Small intestine (tissue), 16 donors: ENCODE measurements at places on chromosomes 6 and 20.

- no peak for DNase-seq
Measured at GRCh38 chr6:168724669-168725570, 283.9 kb downstream of the SMOC2 start.

DNA sequence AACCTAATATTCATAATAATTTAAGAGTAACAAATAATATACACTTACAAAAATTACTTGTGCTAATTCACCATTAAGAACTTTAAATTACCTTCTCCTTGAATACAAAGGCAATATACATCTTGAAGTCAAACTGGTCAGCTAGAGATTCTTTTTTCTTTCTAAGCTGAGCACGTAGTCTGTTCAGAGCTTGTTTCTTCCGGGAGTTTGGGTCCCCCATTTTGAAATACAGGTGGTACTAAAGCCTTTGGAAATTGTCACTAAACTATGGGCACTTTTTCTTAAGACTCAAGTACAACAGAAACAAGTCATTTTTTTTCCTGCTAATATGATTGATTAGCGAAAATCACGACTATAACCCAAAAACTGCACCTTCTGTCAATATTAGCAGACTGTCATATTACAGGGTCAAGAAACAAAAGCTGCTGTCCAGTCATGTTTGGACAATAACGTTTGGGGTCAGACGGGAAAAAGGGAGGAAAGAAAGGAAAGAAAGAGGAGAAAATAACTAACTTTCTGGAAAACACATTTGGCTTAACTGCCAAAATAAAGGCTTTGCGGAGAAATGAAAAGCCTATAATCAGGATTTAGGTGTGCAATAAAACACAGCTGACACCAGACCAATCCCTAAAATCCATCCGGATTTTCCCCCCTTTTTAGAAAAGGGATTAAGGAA lies 367 bp downstream of the C6orf62 start:
- DNase-seq = peak; percentile 35

GRCh38 chr20:22815603-22816315 lies 219.4 kb upstream of the SSTR4 start:
- no peak for DNase-seq

DNA sequence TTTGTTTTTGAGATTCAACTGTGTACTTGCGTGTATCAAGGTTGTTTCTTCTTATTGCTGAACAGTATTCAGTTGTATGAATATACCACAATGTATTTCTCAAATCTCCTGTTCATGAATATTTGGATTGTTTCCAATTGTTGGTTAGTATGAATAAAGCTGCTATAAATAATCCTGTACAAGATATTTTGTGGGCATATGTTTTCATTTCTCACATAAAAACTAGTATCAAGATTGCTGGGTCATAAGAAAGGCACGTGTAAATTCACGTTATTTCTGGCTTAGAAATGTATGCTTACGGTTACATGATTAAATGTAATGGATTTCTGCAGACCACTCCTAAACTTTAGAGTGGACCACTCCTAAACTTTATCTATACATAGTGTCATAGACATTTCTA lies 96.6 kb downstream of the BTBD3 start:
- DNase-seq = no peak

GRCh38 chr6:110158479-110158878 lies 21.0 kb downstream of the WASF1 start:
- DNase-seq = no peak

DNA sequence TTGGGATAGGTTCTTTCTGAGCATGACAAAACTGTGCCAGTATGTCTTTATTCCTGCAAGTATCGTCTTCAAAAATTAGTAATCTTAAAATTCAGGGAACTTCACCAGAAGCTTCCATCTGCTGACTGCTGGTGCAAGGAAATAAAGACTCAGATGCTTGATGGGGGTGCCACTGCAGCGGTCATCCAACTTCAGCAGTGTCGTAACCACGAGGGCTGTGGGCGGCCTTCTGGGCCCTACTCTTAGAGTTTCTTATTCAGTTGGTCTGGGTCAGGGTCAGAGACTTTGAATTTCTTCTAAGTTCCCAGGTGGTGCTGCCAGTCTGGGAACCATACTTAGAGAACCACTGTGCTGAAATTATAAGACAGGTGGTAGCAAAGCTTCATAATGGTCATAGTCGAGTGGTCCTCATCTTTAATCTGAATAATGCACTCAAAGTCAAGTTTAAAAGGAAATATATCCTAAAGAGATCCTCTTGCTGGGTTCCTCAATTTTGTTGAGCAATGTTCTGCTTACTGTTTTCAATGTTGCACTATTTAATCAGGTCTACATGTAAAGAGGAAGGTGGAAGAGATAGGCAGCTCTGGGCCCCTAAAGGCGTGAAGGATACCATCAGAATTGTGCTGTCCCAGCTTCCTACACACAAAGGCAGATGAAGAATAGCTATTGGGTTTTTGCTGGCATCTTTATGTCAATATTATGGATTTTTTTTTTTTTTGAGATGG lies 165.4 kb upstream of the GMDS start:
- no peak for DNase-seq

DNA sequence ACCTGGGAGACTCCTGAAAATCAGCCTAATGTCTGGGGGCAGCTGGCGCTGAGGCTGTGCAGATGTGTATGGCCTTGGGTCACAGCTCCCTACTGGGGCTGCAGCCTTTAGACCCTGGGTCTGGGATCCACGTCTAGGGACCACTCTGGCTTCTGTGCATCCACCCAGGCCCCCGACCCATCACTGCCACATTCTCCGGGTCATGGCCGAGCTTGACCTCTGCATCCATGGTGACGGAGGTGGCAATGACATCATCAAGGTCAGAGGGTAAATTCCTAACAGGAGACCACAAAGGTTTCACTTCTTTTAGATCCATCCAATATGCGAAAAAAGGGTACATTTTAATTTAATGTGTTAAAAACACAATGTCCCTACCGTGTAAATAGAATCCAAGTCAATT lies 14.5 kb upstream of the PCMTD2 start:
- DNase-seq = no peak

- peak; percentile 24 for DNase-seq
Measured at GRCh38 chr20:51462566-51463276, 79.8 kb downstream of the NFATC2 start.

- no peak for DNase-seq
Measured at GRCh38 chr6:167528976-167529375, 204.1 kb downstream of the TTLL2 start.

- DNase-seq = peak; percentile 65
Measured at GRCh38 chr6:106053484-106054205, 32.5 kb upstream of the PRDM1 start.

- peak; percentile 7 for DNase-seq
Measured at GRCh38 chr6:153092082-153093013, 38.7 kb downstream of the RGS17 start.

GRCh38 chr6:84546427-84546914 lies 217.9 kb downstream of the TBX18 start:
- no peak for DNase-seq

GRCh38 chr20:54431156-54431944 lies 44.0 kb upstream of the DOK5 start:
- no peak for DNase-seq

- no peak for DNase-seq
Measured at GRCh38 chr6:157689875-157690274, 133.2 kb upstream of the SNX9 start.

DNA sequence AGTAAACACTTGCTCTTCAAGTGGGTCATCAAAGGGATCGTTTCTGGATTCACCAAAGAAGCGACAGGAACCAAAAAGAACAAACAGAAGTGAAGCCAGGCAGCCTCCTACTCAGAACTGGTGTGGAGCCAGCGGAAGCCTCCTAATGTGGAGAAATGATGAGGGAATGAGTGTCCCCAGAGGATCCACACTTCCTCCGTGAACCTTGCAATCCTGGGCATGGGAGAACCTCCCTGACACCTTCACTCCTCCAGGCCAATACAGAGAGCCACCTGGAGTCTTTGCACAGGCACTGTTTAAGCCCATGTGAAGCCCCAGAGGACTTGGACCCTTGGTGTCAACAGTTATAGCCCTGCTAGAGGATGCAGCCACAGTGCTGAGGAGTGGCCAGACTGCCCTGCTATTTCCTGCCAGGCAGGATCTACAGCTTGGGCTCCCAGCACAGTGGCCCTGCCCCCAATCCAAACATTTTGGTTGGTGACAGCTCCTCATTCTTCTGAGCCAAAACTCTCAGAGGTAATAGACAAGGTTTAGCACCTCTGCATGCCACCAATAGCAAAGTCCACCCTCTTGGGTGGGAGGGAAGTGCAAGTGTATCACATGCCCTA lies 23.2 kb upstream of the SERINC1 start:
- no peak for DNase-seq

DNA sequence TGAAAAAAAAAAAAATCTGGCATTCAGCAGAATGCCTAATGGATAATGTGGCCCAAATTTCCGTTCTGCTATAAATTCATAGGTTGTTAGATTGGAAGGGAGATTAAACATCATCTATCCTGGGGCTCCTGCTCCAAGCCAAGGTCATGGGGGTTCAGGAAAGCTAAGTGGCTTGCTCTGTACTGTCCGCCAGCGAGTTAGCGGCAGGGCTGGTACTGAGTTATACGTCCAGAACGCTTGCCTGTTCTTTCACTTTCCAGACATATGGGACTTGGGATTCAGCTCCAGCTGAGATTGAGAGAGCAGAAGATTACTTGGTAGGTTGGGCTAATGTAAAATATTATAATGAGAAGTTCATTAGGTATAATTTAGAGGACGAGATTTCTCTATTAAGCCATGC lies 858 bp downstream of the RWDD1 start:
- DNase-seq = peak; percentile 69

- no peak for DNase-seq
Measured at GRCh38 chr6:43733471-43734293, 36.3 kb upstream of the VEGFA start.

GRCh38 chr6:126140015-126140414 lies 153.7 kb downstream of the TRMT11 start:
- DNase-seq = no peak

- peak; percentile 71 for DNase-seq
Measured at GRCh38 chr20:62476056-62476838, 452 bp upstream of the GATA5 start.

DNA sequence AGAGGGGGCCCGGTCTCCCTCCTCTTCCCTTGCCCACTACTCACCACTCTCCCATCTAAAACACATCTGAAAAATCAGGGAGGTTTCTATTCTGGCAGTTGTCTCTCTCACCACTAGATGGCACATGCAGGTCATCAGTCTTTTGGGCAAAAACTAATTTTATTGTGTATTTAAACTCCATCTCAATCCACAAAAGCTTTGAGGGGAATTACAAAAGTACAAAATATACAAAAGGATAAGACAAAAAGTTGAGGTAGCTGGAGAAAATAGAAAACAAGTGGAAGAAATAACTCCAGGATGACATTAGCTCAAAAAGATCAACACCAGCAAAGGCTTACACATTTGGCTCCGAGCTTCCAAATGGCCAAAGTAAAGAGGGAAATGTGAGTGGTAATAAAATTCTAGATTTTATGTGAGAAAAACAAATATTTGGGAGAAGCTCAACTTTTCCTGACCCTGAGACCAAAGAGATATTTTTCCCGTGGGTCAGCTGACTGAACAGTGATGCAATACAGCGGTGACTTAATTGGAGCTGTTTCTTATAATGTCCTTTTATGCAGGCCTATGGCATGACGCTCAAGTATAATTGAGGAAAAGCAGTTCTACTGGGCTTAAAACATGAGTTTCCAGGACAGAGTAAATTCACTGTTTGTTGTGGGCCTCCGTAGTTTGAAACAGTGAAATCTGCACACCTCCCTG lies 79.8 kb upstream of the CHD6 start:
- peak; percentile 24 for DNase-seq

DNA sequence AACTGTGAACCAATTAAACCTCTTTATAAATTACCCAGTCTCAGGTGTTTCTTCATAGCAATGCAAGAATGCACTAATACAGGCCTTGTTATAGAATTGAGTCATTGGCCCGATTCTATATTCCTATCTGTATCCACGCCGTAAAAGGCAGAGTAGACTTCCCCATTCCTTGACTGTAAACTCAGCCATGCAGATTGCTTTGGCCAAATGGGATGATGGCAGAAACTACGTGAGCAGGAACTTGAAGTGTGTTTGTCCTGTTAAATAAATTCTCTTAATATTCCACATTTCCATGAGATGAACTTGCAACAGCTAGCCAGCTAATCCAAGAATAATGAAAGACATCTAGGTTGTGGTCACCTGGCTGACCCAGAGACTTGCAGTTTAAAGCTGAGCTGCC lies 3.9 kb upstream of the SAYSD1 start:
- no peak for DNase-seq

GRCh38 chr6:147195510-147195909 lies 8.7 kb upstream of the STXBP5 start:
- no peak for DNase-seq

DNA sequence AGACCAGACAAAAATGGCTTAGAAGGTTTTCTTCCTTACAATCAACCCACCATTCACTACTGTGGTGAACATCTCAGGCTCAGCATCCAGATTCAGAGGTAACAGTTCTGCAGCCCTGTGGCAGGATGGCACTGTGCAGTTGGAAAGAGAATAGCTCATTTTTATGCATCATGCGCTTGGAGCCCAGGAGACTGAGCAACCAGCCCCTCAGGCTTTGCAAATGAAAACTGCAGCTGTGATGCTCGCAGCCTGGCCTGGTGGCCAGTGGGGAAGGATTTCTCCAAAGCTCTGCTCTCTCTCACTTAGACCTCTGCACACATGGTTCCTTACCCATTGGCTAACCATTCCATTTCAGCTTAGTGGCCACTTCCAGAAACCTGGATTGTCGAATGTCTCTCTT lies 45.8 kb downstream of the GABRR2 start:
- no peak for DNase-seq

- no peak for DNase-seq
Measured at GRCh38 chr6:139584599-139584998, 210.2 kb upstream of the CITED2 start.

GRCh38 chr6:53411451-53411850 lies 62.7 kb upstream of the ELOVL5 start:
- DNase-seq = peak; percentile 55

GRCh38 chr6:118775381-118775780 lies 118.6 kb upstream of the ASF1A start:
- no peak for DNase-seq

DNA sequence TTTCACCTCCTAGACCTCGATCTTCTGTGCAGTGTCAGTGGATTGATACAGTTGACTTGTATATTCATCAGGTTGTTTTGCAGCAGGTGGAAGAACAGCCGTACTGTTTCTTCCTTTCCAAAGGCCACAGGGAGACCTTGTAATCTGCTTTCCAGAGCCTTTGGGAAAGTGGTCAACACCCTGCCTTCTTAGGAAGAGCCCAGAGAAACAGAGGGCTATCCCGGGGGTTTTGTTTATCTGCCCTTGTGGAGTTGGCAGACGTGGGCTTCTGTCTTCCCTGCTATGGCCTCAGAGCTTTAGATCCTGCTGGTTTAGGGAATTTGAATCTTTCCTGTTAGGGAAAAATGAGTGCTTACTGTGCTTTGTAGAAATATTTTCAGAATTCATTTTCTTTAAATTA lies 19.6 kb downstream of the STX16 start:
- no peak for DNase-seq
